ENCODE measurements at places on chromosomes 2 and 18.
A peak's percentile ranks its signal among the peaks of the same experiment; 100 is the strongest.

GRCh38 chr18:35430721-35431373 is 53.7 kb upstream of the ZNF396 start:
- H3K4me3 ChIP-seq = no peak overlapping the region
- H3K36me3 ChIP-seq = no peaks in the 10 kb centered on the region
- H3K27me3 ChIP-seq = peaks cover 3% of the 10 kb centered on the region

- peaks cover 13% of the 10 kb centered on the region for H3K27me3 ChIP-seq
- H3K4me1 ChIP-seq = no peaks in the 10 kb centered on the region
- H3K36me3 ChIP-seq = no peaks in the 10 kb centered on the region
- H3K27ac ChIP-seq = no peak overlapping the region
- DNase-seq = no peak
Observed at GRCh38 chr18:63004466-63005089, 289.2 kb downstream of the PHLPP1 start.

DNA sequence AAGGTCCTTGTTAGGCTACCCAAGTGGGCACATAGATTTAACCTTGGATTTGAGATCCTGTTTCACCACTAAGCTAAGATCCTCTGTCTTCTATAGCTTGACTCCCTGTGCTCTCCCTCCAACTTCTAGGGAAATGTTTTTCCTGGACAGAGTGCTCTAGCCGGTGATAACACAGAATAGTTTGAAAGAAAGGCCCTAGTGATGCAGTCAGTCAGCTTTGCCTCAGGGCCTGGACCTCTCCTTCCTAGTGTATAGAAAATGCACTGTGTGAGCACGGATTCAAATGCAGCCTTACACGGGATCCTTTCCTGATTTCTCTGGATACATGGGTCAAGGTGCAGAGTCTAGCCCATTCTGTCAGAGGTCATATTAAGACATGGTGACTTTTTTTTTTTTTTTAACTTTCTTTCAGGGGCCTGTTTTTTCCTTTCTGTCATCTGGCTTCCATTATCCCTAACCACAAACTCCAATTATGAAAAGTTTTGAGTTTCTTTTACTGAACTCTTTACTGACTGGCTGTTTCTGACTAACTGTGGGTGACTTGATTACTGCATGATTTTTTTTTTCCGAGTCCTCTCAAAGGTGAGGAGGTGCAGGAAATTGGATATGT is 122.6 kb downstream of the LRP1B start:
- no peak overlapping the region for H3K27ac ChIP-seq
- no peaks in the 10 kb centered on the region for H3K4me1 ChIP-seq
- H3K4me3 ChIP-seq = no peak overlapping the region
- H3K27me3 ChIP-seq = no peaks in the 10 kb centered on the region
- no peaks in the 10 kb centered on the region for H3K36me3 ChIP-seq
- no peak for DNase-seq

DNA sequence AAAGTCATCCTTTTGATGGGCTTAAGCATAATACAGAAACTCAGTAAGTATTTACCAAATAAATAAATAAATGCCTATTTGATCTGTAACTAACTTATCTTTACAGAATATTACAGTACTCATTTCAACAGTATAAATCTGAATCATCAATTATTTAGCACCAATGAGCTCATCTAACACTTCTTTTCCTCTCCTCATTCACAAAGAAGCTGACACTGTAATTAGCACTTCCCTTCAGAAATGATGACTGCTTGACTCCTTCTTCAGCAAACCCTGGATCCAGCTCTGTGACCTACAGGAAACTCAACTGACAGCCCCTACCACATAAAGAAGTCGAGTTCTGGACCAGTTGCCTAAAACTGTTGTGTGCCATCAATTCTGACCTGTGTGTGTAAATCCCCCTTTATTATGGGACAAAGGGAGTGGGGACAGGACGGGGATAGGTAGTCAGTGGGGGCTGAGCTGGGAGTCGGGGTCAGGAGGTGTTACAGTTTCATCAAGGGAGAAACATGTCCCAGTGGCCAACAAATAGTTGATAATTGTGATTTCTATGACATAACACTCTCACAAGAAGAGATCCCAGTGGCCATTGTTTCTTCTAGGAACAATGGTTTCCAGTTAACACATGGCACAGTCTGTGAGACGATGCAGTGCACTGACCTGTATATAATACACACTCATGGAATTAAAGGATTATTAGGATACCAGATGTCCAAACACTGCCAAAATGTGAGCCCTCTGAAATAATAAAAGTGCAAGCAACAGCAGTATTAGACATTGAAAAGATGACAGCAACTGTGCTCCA is 68.7 kb downstream of the STK39 start:
- H3K4me3 ChIP-seq = no peak overlapping the region
- no peak overlapping the region for H3K27ac ChIP-seq
- H3K4me1 ChIP-seq = peaks cover 61% of the 10 kb centered on the region
- DNase-seq = no peak

DNA sequence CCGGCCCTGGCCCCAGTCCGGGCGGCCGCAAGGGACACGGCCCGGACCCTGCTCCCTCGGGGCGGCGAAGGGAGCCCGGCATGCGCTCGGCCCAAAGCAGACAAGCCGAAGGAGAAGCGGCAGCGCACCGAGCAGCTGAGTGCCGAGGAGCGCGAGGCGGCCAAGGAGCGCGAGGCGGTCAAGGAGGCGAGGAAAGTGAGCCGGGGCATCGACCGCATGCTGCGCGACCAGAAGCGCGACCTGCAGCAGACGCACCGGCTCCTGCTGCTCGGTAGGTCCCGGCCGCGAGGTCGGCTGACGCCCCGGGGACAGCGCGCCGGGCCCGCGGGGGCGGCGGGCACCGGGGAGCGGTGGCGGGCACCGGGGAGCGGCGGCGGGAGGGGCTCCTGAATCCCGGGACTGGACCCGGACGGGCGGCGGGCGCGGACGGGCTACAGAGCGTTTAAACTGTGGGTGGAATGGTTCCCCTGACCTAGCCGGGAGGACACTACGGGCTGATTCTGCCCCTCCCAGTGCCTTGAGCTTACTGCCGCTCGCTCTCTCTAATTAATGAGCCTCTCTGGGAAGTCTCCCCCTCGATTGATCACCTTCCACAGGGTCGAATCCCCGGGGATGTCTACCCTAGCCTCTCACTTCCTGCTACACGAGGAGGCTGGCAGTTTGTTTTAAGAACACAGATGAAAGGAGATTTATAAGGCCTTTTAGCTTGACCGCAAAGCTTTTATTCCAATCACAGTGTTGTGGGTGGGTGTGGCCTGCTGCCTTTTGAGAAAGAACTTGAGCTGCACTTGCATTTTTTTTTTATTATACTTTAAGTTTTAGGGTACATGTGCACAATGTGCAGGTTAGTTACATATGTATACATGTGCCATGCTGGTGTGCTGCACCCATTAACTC is 853 bp downstream of the GNAL start:
- no peaks in the 10 kb centered on the region for H3K36me3 ChIP-seq
- H3K27ac ChIP-seq = no peak overlapping the region
- peaks cover 40% of the 10 kb centered on the region for H3K27me3 ChIP-seq
- peak overlapping the region; percentile 57 for H3K4me3 ChIP-seq

DNA sequence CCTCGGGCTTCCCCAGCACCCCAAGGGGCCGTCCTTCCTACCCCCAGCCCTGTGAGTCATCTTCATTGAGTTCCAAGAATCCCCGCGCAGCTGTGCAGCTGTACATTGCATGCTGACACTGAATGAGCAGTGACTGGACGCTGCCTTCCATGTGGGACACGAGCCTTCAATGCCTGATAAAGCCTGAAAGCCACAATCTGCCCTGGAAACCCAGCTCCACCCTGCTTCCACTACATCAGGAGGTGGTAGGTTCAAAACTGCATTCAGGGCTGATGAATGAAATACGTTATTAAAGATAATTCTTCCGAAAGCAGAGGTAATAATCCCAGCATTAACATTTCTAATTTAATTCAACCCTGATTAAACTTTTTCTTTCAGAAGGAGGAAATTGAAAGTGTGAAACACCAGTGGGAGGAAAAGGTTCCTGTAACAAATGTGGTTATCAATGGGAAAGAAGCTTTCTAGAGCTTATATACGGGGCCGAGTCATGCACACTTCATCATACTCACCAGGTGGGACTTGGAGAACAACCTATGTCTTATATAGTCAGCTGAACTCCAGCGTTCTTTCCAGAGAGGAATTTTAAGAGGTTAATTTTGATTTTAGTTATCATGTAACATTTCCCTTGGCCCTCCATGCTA is 360.1 kb downstream of the LPIN1 start:
- H3K36me3 ChIP-seq = no peaks in the 10 kb centered on the region
- H3K27me3 ChIP-seq = no peaks in the 10 kb centered on the region
- H3K4me3 ChIP-seq = no peak overlapping the region
- peaks cover 35% of the 10 kb centered on the region for H3K4me1 ChIP-seq
- no peak for DNase-seq

- no peak overlapping the region for H3K27ac ChIP-seq
- DNase-seq = no peak
- H3K36me3 ChIP-seq = no peaks in the 10 kb centered on the region
- peaks cover 8% of the 10 kb centered on the region for H3K27me3 ChIP-seq
Observed at GRCh38 chr2:62660582-62661262, 44.8 kb upstream of the EHBP1 start.

- no peak overlapping the region for H3K27ac ChIP-seq
- no peak overlapping the region for H3K4me3 ChIP-seq
- H3K27me3 ChIP-seq = no peaks in the 10 kb centered on the region
- no peaks in the 10 kb centered on the region for H3K4me1 ChIP-seq
Observed at GRCh38 chr2:40436093-40436475, 15.8 kb downstream of the SLC8A1 start.

- no peak overlapping the region for H3K27ac ChIP-seq
- no peaks in the 10 kb centered on the region for H3K36me3 ChIP-seq
- no peak overlapping the region for H3K4me3 ChIP-seq
- H3K27me3 ChIP-seq = no peaks in the 10 kb centered on the region
Observed at GRCh38 chr2:219919506-219919905, 292.1 kb downstream of the SLC4A3 start.

DNA sequence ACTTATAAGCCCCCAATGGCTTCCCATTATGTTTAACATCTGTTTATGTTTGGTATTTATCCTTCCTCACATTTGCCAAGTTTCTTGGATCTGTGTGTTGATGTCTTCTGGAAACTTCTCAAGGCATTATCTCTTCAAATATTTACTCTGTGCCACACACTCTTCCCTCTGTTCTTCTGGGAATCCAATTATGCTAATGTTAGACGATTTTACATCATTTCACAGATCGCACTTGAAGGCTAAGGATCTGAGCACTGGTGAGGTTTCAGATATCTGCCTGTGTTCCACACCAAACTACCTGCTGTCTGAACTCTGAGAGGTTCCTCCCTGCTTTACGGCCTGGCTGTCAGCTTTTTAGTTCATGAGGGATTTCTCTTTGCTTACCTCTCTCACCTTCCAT is 10.1 kb downstream of the AOX1 start:
- no peak overlapping the region for H3K4me3 ChIP-seq
- H3K27me3 ChIP-seq = peaks cover 35% of the 10 kb centered on the region
- no peaks in the 10 kb centered on the region for H3K36me3 ChIP-seq
- no peaks in the 10 kb centered on the region for H3K4me1 ChIP-seq

- peaks cover 9% of the 10 kb centered on the region for H3K4me1 ChIP-seq
- peaks cover 5% of the 10 kb centered on the region for H3K27me3 ChIP-seq
- H3K36me3 ChIP-seq = no peaks in the 10 kb centered on the region
- no peak overlapping the region for H3K27ac ChIP-seq
- H3K4me3 ChIP-seq = no peak overlapping the region
- no peak for DNase-seq
Observed at GRCh38 chr2:157181234-157181633, 76.3 kb upstream of the GALNT5 start.

GRCh38 chr2:64251497-64252250 is 107.5 kb upstream of the PELI1 start:
- no peaks in the 10 kb centered on the region for H3K27me3 ChIP-seq
- no peak overlapping the region for H3K4me3 ChIP-seq
- DNase-seq = no peak
- no peak overlapping the region for H3K27ac ChIP-seq

DNA sequence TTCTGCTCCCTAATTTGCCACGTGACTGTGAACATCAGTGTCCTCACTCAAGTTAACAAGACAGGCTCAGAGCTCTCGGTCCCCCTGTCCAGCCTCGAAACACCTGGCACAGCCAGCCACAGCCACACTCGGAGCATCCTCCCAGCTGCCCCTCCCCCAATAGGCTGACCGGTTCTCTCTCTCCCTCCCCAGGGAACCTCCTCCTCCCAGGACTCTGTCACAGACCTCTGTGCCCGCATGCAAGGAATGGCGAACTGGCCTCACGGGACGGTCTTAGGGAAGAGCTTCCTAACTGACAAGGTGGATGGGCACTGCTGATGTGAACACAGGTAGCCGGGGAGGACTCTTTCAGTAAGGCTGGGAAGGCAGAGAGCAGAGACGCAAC is 18.8 kb downstream of the CYP26B1 start:
- no peak overlapping the region for H3K27ac ChIP-seq
- H3K36me3 ChIP-seq = no peaks in the 10 kb centered on the region
- no peaks in the 10 kb centered on the region for H3K4me1 ChIP-seq
- peaks cover 11% of the 10 kb centered on the region for H3K27me3 ChIP-seq

DNA sequence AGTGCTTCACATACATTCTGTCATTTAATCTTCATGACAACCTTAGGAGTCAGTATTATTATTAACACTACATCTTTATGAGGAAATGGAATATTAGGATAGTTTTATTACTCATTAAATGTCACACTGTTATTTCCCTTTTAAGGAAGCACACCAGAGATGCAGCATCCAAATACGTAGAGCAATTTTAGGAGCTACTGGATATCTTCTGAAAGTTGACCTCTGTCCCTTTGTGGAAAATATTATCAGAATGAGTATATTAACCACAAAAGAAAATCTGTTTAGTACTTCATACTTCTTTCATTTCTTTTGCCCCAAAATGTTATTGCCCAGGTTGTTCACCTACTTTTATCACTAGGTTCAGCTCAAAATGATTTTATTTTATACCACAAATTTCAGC is 72.9 kb upstream of the APCDD1 start:
- no peak for DNase-seq
- no peaks in the 10 kb centered on the region for H3K4me1 ChIP-seq
- no peaks in the 10 kb centered on the region for H3K27me3 ChIP-seq
- H3K27ac ChIP-seq = no peak overlapping the region
- H3K36me3 ChIP-seq = no peaks in the 10 kb centered on the region

GRCh38 chr2:60385648-60386047 is 167.8 kb downstream of the BCL11A start:
- peaks cover 19% of the 10 kb centered on the region for H3K27me3 ChIP-seq

DNA sequence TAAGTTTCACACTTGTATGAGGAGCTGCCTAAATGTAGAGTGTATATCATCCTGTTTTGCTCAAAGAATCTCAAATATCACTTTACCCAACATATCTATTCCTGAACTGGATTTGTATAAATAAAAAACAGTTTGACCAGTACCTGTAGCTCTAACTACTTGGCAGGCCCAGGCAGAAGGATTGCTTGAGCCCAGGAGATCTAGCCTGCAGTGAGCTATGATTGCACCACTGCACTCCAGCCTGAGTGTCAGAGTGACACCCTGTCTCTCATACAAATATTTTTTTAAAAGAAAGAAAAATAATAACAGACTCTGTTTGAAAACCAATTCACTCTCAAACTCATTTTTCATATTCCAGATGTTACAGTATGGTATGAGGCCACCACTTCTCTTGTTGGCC is 7.7 kb upstream of the LIMS2 start:
- no peak for DNase-seq
- no peaks in the 10 kb centered on the region for H3K36me3 ChIP-seq
- H3K4me3 ChIP-seq = no peak overlapping the region
- H3K27me3 ChIP-seq = peaks cover 48% of the 10 kb centered on the region
- no peak overlapping the region for H3K27ac ChIP-seq

All from activated naive CD4-positive, alpha-beta T cell treated with anti-CD3 and anti-CD28 coated beads, Interleukin-2, amount 10 ng/mL, durations not matched to agents 7 days and 5 days (primary cell).